A549 treated with dexamethasone at 1 μM for 4 hours (cell line): ENCODE measurements at places on chromosomes 11 and 22. TPM values are rescaled to one million over a fixed set of nuclear protein-coding genes. Genes with fewer than 3 reads are reported as not detected.

Gene PRMT3
- 29.8 to 35.7 TPM (median 32.1 TPM) in 5 replicates for total RNA-seq

Gene APOA4
- total RNA-seq: not detected in 5 replicates

Gene P2RY2
- total RNA-seq: 7.7 to 14.2 TPM (median 11.5 TPM) in 5 replicates

Gene CCDC73
- 0.03 to 0.04 TPM in 2 of 5 replicates, not detected in the others for total RNA-seq

Gene ARVCF
- total RNA-seq: 1.6 to 2.6 TPM (median 2.5 TPM) in 5 replicates

Gene IL18BP
- total RNA-seq: 1.6 to 3.3 TPM (median 3.1 TPM) in 5 replicates

Gene MRGPRX4
- not detected in 5 replicates for total RNA-seq
